Stimulated activated CD8-positive, alpha-beta memory T cell treated with anti-CD3 and anti-CD28 coated beads, Interleukin-15, amount 100 ng/mL, for 24 hours (primary cell): ENCODE measurements at places on chromosomes 4 and X.

DNA sequence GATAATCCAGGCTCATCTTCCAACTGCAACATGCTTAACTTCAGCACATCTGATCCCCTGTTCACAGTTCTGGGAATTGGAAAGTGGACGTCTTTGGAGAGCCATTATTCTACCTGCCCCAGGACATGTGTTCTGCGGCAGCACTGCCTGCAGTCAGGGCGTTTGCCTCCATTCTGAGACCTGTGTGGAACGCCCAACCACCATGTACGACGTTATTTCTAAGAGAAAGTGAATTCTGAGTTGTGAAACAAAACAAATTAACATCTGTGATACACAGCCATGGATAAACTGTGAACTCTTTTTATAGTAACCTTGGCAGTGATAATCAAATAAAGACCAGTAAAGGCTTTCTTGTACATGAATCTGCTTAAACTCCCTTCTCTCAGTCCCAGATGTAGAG, 195.8 kb downstream of the AASDH start:
- DNase-seq = no peak

GRCh38 chr4:165450871-165451270, 72.1 kb downstream of the CPE start:
- no peak for DNase-seq

DNA sequence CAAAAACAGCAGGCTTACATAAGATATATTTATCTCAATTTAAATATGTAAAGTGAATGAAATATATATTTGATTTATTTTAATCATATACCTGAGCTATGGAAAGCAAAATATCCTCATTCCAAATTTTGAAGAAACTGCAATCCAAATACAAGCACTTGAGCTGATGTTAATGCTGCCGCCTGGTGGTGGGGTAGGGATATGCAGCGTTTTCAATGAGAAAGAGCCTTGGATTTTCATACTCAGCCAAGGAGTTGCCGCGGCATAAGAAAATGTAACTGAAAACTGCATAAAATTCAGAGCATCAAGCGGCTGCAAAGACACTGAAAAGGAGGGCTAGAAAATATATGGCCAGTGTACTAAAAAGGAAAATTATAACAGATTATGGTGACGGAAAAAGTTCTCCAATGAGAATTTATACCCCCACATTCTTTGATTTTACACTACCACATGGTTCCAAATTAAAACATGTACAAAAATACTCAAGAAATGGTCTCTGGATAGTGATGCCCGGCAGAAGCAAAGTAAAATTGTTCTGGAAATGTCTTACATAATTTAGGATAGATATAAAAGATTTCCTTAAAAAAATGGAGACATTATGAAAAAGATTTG, 660.3 kb upstream of the PITX2 start:
- peak; percentile 3 for DNase-seq

- DNase-seq = no peak
Measured at GRCh38 chr4:143355540-143356217, 19.0 kb downstream of the GAB1 start.
